AG10803 (cell line): ENCODE measurements at places on chromosomes 1 and 21.

DNA sequence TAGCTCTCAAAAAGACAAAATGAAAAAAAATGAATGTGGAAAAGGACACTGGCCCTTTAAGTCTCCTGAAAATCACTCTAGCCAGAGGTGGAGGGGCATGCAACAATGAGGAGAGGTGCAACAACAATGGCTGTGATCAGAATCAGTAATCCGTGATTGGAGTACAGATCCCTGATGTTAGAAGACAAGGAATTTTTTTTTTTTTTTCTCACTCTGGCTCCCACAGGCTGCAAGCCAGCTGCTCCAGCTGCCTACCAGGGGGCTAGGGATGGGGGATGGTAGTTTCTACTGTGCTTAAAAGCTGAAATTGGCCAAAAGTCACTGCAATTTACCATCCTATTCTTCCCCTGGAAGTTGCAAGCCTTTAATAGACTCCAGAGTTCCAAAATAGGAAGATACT, 54.5 kb downstream of the STYXL2 start:
- DNase-seq, result no peak

GRCh38 chr1:145878724-145879123, 6.9 kb downstream of the ANKRD35 start:
- DNase-seq, result no peak

- peak; percentile 13 for DNase-seq
These were observed 709 bp downstream of the GART start for GRCh38 chr21:33541105-33541711.

- no peak for DNase-seq
These were observed 274.7 kb upstream of the SNX7 start for GRCh38 chr1:98386675-98387440.

GRCh38 chr21:26397545-26397944, 175.5 kb downstream of the CYYR1 start:
- no peak for DNase-seq

DNA sequence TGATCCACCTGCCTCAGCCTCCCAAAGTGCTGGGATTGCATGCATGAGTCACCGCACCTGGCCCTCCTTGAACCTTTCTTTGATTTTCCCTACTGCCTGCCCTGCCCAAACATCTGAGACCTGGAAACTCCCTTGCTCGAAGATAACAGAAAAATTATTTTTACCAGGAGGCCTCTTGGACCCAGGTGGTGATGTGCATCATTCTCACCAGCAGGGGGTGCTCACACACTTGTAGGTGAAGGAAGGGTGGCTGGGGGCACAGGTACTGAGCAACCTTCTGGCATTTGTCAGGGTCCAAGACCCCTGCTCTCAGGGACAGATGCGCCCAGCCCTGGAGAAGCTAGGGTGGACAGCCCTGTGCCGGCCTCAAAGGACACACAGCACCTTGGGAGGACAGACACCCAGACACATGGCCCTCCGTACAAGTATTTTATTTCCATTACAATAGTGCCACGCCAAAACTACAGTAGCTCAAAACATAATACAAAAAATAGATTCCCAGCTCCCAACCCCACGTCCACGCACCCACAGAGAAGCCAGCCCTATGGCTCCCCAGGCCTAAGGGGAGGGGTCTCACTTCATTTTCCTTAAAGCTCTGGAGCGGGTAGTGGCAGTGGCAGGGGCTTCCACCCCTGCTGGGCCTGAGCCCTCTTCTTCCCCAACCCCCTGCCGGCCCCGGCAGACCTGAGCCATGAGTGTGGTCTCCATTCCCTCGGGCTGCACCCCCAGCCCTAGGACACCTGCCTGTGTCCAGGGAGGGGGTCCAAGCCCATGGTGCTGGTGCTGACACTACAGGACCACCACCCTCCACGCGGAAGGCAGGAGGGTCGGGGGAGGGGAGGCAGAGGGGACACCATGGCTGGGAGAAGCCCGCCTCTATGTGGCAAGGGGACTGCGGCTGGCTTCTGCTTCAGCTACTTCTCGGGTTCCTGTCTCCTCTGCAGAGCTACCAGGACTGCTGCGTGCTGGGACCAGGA, 40.4 kb upstream of the EIF4G3 start:
- peak; percentile 24 for DNase-seq
